Stimulated activated CD4-positive, alpha-beta T cell treated with anti-CD3 and anti-CD28 coated beads, Interleukin-1b, Interleukin-23, amount 100 ng/mL, for 1 hour (primary cell): ENCODE measurements at places on chromosomes 7 and 10.
A peak's percentile ranks its signal among the peaks of the same experiment; 100 is the strongest.

GRCh38 chr10:75531571-75532031 lies 100.2 kb downstream of the LRMDA start:
- DNase-seq: no peak

DNA sequence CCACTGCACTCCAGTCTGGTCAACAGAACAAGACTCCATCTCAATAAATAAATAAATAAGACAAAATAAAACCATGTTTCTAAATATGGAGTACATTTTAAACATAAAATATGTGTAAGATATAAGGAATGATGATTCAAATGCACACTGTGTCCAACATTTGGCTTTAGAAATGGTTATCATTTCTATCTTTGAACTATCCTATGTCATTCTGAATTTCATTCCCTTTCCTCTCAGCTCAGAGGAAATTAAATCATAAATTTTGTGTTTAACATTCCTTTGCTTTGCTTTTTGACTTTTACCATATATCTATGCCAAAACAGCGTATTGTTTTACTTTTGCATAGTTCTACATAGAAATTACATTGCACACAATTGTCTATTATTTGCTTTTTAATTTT lies 130.9 kb downstream of the GNAT3 start:
- DNase-seq: no peak

DNA sequence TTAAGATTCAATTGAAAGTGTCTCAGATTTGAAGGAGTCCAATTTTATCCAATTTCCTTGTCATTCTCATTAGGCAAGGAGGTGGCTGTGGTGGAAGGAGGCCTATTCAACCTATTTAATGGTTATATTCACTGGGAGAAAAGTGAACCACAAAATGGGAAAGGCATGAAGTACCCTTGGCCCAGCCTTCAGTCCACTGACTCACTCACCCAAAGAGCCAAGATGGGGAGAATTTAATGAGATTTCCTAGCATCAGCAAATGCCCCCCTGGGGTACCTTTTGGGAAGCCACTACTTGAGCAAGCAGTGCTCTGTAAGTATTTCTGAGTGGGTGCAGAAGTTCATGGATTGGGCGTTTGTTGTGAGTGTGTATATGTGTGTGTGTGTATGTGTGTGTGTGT lies 144.1 kb downstream of the NRP1 start:
- no peak for DNase-seq

DNA sequence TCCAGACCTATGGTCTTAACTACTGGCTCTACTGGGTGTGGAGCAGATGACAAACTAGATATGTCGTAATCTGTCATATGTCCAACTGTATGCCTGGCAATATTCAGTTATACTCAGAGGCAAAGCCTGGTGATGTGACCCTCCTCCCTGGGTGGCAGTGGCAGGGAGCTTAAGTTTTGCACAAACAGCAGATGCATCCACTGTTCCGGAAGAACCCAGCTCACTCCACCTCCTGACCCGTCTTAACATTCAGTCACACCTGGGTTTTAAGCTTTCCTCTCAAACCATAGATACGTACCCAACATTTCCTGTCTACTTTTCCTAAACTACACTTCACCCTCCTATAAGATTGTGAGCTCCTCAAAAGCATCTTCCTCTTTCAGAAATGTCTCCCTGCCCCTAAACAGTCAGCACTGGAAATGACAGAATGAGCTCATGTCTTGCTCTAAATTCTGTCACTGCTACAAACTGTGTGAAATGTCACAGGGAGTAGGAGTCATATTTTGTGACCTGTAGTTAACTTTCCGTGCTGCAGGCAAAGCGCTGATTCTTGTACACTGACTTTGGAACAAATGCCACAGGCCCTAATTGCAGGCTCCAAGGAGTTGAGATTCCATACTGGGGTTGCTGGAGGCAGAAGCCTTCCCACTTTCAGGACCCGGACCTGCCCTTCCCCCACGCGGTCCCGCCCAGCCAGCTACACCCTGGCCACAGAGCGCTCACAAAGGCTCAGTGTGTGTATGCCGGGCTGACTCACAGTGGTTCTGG lies 23.9 kb downstream of the SCD start:
- DNase-seq: peak; percentile 17

DNA sequence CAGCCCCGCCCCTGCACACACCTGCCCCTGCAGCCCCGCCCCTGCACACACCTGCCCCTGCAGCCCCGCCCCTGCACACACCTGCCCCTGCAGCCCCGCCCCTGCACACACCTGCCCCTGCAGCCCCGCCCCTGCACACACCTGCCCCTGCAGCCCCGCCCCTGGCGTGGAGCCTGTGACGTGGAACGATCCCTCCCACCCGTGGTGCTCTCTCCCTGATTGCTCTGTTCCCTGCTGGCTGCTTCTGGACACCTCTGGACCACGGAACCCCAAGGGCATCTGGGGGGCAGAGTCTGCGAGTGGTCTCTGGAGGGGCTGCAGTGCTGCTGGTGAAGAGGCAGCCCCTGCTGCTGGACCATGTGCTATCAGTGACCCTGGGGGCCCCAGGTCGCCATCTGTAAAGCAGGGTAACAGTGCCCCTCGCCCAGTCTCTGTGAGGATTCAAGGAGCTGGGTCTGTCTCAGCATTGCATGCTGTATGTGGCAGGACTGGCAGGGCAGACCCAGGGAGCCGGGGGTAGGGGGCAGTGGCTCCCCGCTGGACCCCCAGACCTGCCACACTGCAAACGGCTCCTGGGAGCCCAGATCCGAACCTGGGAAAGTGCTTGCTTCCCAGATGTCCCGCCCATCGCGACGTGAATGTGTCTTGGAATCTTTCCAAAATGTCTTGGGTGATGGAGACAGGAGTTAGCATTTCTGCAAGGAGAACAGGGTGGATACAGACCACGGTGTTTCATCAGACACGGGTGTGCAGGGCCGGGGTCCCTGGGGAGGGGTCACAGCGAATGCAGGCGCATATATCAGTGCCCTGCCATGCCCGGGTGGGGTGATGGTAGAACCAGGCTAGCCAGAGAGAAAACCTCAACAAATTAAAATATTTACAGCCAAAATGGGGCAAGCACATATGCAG lies 27.9 kb upstream of the NKX6-2 start:
- no peak for DNase-seq

GRCh38 chr7:129188372-129188891 lies at the start of gene SMO:
TSS of gene SMO (plus strand) at chr7:129188633. CDS start at chr7:129189152, 519 bp downstream.
- no peak for DNase-seq

- no peak for DNase-seq
Measured at GRCh38 chr7:151717415-151717814, 159.5 kb downstream of the PRKAG2 start.

DNA sequence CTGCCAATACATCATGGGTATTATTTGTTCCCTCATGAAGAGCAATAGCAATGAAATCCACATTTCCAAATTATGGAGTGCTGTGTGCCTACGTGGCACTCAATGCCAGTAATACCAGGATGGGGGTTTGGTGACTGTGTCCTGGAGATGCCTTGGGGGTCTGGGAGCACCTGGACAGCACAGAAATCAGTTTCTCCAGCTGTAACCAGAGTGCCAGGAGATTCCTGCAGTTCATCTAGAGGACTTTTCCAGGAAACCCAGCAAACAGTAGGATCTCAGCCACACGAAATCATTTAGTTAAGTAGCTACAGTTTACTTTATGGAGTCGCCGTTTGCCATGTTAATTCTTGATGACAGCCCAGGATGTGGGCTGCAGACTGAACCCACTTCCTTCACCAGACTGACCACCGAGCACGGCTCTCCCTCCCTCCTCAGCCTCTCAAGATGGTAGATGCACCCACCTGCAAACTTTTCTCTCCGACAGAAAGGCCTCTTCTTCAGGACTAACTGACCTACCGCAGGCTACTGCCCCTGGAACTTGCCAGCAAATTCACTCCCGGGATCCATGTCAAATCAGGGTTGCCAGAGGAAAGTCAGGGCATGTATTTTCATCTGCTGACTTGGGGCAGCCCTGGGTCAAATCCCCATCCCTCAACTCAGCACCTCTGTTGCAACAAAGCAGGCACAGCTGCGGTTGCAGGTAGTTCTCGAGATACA lies 30.3 kb downstream of the MKI67 start:
- DNase-seq: no peak

GRCh38 chr10:16788125-16788524 lies 29.1 kb downstream of the RSU1 start:
- DNase-seq: no peak

- no peak for DNase-seq
Measured at GRCh38 chr7:37193087-37193774, 255.4 kb downstream of the ELMO1 start.

DNA sequence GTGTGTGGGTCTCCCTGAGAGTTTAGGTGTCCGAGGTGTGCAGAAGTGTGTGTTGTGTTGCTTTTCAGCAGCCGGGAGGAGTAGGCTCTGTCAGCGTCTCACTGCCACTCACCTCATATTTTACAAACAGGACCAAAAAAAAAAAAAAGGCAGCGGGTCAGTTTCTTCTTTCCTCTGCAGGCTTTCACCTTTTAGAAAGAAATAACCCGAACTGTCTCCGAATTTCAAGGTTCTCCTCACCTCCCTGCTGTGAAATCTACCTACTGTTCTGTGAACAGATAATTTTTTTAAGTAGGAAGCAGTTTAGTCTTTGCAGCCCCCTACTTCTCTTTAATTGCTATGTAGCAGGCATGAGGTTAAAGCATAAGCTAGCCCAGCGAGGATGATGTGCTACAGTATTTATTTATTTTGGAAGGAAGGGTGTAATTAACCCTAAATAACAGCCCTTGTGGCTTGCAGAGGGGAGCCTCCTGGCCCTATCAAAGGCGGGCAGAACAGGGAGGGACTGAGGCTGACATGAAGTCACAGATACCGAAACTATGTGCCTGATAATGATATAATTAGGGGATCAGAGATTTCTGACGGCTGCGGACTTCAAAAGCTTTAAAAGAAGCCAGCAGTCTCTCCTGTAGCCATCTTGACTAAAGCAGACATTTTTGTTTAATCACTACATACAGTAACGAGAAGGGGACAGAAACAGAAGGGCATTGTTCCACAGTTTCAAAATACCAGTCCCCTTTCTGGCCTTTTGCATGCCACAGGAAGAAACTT lies 1.6 kb downstream of the BAMBI start:
- no peak for DNase-seq

GRCh38 chr7:36275735-36276284 lies 113.9 kb upstream of the ANLN start:
- DNase-seq: no peak

GRCh38 chr10:24825551-24825950 lies 101.9 kb upstream of the ARHGAP21 start:
- no peak for DNase-seq

GRCh38 chr10:74983383-74983782 lies 128.1 kb upstream of the SAMD8 start:
- no peak for DNase-seq

DNA sequence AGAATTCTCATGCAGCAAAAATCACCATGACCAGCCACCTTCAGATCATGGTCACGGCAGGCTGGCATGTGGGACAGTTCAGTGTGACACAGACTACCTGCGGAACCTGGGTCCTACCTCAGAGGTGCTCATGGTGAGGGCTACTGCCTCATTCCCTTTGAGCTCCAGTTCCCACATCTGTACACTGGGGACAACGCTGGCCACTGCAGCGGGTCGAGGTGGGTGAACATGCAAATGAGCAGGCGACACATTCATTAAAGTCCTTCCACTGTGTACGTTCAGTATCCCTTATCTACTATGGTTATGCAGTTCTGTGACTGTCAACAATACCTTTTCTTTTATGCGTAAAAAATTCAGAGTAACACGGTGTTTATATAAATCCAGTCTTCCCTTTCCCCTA lies 218.7 kb upstream of the AOAH start:
- DNase-seq: no peak

DNA sequence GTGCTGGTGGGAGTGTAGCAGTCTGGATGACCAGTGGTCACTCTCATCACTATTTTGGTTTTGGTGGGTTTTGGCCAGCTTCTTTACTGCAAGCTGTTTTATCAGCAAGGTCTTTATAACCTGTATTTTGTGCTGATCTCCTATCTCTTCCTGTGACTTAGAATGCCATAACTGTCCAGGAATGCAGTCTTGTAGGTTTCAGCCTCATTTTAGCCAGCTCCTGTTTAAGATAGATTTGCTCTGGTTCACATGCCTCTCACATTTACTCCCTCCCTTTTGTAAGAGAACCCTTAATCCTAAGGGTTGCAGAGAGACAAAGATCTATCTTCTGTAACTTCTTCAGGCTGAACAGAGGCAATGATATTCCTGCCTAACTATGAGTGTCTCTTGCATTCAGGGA lies 51.2 kb upstream of the INHBA start:
- DNase-seq: no peak

- no peak for DNase-seq
Measured at GRCh38 chr7:3080106-3080505, 36.4 kb upstream of the CARD11 start.

- DNase-seq: no peak
Measured at GRCh38 chr10:71040846-71041605, 152.7 kb upstream of the PCBD1 start.

- no peak for DNase-seq
Measured at GRCh38 chr10:133139551-133140065, 20.4 kb upstream of the KNDC1 start.

- no peak for DNase-seq
Measured at GRCh38 chr10:130967784-130968183, 343.7 kb downstream of the TCERG1L start.

GRCh38 chr7:1659696-1660095 lies 10.4 kb upstream of the ELFN1 start:
- DNase-seq: no peak

GRCh38 chr10:122115874-122116273 lies 126.9 kb downstream of the TACC2 start:
- DNase-seq: no peak

GRCh38 chr10:60230892-60231291 lies 158.8 kb downstream of the ANK3 start:
- DNase-seq: no peak

DNA sequence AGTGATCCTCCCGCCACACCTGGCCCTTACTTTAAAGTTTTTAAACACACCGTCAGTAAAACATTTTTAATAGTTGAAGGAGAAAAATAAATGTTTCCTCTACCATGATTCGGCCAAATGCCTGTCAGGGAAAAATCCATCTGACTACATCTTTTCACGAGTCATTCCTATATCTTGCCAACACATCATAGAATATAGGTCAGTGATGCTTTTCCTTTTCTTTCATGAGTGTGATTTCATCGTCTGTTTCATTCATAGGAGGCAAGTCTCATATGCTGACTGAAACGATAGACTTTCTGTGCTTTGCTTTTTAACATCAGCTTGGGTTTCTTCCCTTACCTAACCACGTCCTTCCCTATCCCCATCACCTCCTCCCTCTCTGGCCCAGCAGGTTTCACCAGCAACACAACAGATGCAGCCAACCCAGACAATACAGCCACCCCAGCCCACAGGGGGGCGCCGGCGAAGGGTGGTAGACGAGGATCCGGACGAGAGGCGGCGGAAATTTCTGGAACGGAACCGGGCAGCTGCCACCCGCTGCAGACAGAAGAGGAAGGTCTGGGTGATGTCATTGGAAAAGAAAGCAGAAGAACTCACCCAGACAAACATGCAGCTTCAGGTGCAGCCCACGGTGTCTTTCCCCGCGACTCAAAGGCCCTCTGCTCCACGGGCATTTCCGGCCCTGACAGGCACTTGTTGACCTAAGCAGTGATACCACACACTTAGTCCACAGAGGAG lies 149.2 kb downstream of the TRIL start:
- DNase-seq: no peak

GRCh38 chr7:132276234-132276630 lies 300.0 kb downstream of the PLXNA4 start:
- no peak for DNase-seq
